ENCODE measurements at places on chromosomes 1 and 21. TPM values are rescaled to one million over a fixed set of nuclear protein-coding genes. Genes with fewer than 3 reads are reported as not detected.

The STIL gene
- 5.8 TPM for total RNA-seq

The ERICH3 gene
- 1.7 TPM for total RNA-seq

The RLF gene
- 5.3 TPM for total RNA-seq

The SH2D2A gene
- total RNA-seq, result 2.1 TPM

The TTC24 gene
- not detected for total RNA-seq

The RAB3B gene
- 4.1 TPM for total RNA-seq

GRCh38 chr21:45985471-45986315 lies 4.1 kb downstream of the COL6A1 start:
- DNase-seq, result no peak

DNA sequence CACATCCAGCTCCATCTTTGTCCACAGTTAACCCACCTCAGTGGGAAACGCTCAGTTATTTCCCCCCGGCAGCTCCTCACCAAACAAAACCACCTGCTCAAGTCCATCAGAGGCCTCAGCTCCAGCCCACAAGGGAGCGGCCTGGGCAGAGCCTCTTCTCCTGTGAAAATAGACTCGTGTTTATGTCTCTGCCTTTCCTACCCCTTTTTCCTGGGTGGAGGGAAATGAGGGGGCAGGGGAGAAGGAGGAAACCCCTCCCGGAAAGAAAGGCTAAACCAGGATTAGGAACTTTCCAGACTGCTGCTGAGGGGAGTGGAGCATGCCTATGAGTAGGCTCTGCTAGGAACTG lies 81.6 kb downstream of the PAX7 start:
- DNase-seq, result no peak

- DNase-seq, result no peak
These were observed 265.3 kb downstream of the SPATA17 start for GRCh38 chr1:217896490-217896889.

- no peak for DNase-seq
These were observed 1.8 kb downstream of the SWT1 start for GRCh38 chr1:185158800-185159199.

GRCh38 chr1:42086146-42086545 lies 67.1 kb upstream of the GUCA2B start:
- no peak for DNase-seq

The MTARC1 gene
- total RNA-seq, result 7.8 TPM

GRCh38 chr1:15260418-15261154 lies 13.6 kb downstream of the FHAD1 start:
- DNase-seq, result peak; percentile 73

DNA sequence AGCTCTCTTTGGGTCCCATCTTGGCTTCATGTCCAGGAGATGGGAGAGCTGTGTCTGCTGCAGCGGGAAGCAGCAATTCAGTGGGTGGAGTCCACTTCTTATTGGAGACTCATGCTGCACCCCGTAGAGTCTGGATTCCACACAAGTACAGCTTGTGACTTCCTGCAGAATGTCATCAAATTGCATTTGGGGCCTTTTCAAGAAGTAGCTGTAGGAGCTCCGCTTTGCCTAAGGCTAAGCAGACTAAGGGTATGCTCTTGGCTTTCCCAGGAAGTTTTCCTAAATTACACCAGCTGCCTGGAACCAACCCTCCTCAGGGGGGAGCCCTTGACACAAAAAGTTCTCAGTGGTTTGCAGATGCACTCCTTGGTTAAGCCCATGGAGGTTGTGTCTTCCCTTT lies 5.7 kb upstream of the MOB3C start:
- DNase-seq, result no peak

The B4GALT3 gene
- total RNA-seq, result 28.1 TPM

The KCNJ9 gene
- not detected for total RNA-seq

All from adrenal gland (tissue), 19 donors.